D341Med (cell line): ENCODE measurements at places on chromosomes 3 and 15.

DNA sequence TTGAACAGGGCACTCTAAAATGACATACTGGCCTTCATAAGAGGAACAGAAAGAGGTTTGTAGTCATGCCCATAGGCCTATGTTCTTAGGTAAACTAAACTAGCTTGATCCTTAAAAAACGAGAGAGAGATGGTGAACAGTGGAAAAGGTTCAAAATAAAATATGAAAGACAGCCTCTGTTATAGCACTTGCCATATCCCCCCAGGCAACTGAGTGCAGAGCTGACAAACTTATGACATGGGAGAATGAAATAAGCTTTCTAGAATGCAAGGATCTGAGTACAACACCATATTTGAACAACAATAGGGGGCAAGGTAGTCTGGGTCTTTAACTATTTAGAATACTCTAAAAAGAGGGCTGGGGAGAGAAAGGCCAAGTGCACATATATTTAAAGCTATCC lies 700.6 kb upstream of the CFAP20DC start:
- no peak for DNase-seq

GRCh38 chr3:97340940-97341339 lies 423.6 kb upstream of the ARL6 start:
- no peak for DNase-seq

- no peak for DNase-seq
Observed at GRCh38 chr3:78398401-78398800, 1358.5 kb downstream of the ROBO2 start.

DNA sequence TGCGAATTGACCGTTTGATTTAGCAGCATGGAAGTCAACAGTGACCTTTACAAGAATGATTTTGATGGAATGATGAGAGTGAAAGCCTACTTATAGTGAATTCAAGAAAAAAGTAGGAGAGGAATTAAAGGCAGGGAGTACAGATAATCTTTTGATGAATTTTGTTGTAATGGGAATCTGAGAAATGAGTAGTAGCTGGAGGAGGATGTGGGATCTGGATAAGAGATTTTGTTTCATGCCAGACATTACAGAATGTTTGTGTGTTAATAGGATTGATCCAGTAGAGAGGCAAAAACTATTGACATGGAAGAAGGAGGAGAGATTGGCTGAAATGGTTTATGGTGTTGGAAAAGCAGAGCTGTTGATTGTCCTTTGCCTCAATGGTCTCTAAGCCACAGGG lies 17.4 kb upstream of the ZNF609 start:
- DNase-seq: no peak
